Esophagus squamous epithelium (tissue), 5 donors: ENCODE measurements at places on chromosomes 5 and 9.
A peak's percentile ranks its signal among the peaks of the same experiment; 100 is the strongest.

- DNase-seq: no peak
Measured at GRCh38 chr5:176534640-176535039, 2.6 kb downstream of the RNF44 start.

GRCh38 chr5:172370648-172371545 lies 83.4 kb downstream of the SH3PXD2B start:
- DNase-seq: no peak

DNA sequence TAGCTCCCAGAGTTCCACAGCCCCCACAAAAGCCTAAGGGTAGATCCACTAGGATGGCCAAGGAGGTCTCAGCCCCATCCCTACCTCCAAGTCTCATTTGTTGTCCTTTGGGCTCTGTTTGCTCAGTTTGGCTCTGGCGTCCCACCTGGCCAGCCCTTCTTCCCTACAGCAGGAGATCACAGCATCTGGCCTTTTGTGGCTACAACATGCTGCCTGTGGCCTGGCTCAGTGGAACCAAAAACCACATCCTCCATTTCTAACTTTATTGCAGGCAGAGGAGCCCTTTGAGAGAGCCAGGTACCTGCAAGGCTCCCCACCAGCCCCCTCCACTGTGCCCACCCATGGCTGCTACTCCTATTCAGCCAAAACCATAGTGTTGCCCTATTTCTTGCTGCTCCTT lies 11.4 kb downstream of the JADE2 start:
- no peak for DNase-seq

DNA sequence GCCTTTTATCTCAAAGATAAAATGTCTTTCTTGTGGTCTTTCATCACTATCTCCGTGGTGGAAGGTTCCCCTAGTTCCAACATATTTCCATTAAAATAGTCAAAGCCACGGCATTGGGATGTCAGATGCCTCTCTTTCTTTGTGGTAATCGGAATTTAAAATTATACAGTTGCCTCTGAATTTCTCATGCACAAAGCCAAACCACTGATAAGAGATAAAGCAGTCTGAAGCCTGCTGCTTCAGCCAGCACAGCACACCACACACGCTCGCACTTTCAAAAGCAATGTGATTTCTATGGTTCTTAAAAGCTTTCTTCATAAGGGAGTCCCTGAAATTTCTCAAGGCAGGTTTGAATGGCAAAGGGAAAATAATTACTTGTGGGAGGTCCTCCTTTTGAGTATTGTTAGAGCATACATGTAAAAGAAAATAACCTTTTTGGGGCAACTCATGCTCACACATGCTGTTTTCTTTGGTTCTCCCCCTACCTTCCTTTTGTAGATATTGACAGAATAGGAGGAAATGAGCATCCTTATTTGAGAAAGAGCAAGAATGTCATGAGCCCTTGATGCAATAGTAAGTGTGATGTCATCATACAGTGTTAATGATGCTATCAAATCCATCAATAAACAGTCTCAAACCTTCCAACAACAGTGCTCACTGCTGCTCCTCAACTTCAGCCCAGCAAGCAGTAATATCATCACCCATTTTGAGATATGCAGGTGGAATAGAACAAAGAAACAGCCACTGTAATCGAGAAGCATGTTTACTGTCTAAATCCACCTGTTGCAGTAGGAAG lies 85.7 kb upstream of the PPP1R2B start:
- no peak for DNase-seq

DNA sequence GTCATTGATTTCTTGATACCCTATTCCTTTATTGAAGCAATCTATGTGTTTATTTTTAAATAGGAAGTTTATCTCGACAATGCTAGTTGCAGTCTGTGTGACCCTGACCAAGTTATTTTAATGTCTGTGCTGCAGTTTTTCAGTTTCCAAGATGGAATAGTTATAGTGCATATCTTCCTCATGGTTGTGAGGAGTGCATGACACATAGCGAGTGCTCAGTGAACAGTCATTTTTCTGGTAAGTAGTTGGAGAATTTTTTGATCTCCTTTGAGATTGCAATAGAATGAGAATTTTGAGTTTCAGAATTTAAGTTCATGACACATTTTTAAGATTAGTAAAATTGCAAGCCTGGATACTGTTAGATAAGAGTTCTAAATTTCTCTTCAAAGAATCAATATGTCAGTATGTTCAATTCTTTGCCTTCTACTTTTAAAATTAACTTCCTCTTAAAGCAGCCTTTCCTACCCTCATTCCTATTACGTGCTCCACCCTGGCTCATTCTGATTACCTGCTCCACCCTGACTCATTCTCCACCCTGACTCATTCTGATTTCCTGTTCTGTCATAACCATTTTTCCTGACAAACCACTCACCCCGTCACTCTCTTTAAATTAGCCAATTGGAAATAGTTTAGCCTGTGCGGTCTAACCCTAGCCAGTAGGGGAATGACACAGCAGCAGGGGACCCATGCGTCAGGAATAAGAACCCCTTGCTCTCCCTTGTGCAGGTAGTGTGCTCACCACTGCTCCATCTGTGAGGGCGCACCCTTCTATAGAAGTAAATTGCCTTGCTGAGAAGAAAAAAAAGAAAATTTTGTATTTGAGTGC lies 30.7 kb downstream of the SPIN1 start:
- no peak for DNase-seq

DNA sequence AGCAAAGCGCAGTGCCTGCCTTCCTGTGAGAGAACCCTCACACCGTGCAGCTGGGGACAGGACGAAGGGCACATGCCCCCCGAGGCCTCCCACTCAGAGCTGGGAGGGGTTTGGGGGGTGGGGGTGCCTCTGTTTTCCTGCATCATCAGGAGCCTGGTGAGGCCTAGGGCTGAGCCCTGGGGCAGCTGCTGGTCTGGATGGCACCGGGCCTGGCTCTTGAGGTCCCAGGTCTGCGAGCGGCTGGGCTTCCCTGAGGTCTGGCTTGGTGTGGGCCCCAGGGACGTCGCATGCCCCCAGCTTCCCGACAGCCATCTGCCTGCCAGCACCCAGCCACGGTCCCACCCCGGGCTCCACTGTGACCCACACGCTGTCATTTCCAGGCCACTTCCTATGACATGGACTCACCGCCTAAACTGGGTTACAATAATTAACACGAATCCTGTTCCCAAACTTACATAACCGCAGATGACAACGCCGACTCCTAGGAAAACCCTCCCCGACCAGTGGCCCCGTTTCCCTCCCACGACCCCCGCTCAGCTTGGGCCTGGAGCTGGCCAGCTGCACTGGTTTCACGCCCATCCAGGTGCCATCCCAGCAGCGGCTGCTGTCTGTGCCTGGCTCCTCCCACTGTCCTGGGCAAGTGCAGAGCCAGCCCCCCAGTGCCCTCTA lies 8.7 kb downstream of the NACC2 start:
- no peak for DNase-seq

DNA sequence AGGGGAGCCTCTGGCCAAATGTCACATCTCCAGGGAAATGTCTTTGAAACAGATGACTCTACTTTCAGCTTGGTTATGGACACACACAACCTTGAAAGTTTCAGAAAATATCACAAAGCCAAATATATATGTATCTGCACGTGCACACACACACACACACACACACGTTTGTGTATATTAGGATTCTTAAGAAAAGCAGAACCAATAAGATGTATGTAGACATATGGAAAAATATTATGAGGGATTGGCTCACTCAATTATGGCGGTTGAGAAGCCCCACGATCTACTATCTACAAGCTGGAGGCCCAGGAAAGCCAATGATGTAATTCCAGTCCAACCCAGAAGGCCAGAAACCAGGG lies 194.9 kb downstream of the PALM2AKAP2 start:
- DNase-seq: no peak

DNA sequence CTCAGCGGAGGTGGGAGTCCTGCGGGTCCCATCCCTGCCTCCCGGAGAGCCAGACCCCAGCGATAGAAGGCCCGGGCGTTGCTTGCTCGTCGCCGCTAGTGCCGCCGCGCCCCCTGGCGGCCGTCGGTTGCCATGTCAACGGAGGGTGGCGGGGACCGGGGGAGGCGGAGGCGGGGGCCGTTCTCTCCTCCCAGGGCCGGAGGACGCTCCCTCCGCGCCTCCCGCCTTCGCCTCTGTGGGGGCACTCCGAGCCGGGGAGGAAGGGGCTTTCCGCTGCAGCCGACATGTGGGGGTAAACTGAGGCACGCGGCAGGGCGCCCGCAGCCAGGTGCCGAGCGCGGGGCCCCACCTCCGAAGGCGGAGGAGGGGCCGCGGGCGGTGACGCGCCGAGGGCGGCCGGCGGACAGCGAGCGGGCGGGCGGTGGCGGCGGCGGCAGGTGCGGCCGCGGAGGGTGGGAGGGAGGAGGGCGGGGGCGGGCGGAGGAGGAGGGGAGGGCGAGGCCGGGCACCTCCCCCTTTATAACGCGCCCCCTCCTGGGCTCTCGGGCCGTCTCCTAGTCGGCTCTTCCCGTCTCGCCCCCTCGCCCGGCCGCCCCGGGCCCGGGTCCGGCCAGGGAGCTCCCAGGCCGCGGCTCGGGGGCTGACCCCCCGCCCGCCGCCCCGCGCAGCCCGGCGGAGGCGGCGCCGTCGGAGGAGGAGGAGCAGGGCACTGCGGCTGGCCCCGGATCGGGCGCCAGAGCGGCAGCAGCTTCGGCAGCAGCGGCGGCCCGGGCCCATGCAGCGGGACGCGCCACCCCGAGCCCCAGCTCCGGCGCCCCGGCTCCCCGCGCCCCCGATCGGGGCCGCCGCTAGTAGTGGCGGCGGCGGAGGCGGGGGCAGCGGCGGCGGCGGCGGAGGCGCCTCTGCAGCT lies 556 bp upstream of the CDK9 start:
- peak; percentile 45 for DNase-seq

- DNase-seq: no peak
Measured at GRCh38 chr9:69548681-69549080, 123.5 kb downstream of the APBA1 start.

GRCh38 chr5:141951332-141951781 lies 6.6 kb downstream of the PCDH12 start:
- DNase-seq: no peak
